Endothelial cell of coronary artery (primary cell): ENCODE measurements at places on chromosomes 6 and 20. TPM values are rescaled to one million over a fixed set of nuclear protein-coding genes. Genes with fewer than 3 reads are reported as not detected.

APOBEC2 gene
- total RNA-seq: not detected in 2 replicates

NMBR gene
- not detected in 2 replicates for total RNA-seq

NHLRC1 gene
- total RNA-seq: 0.99 and 1.4 TPM in 2 replicates

CTNNBL1 gene
- 39.4 and 50.4 TPM in 2 replicates for total RNA-seq

EPHA7 gene
- total RNA-seq: 0.09 and 0.54 TPM in 2 replicates

TFEB gene
- total RNA-seq: 2.3 and 3.4 TPM in 2 replicates

SLPI gene
- total RNA-seq: 0.19 TPM in 1 of 2 replicates, not detected in the other

CCDC170 gene
- 0.09 and 0.27 TPM in 2 replicates for total RNA-seq

GSTA3 gene
- not detected in 2 replicates for total RNA-seq

MTFR2 gene
- 1.5 and 1.7 TPM in 2 replicates for total RNA-seq

SIRPB2 gene
- 0.47 and 3.2 TPM in 2 replicates for total RNA-seq
